ENCODE measurements at places on chromosomes 4 and X.

GRCh38 chr4:128571747-128572146 lies 237.8 kb upstream of the JADE1 start:
- peak; percentile 4 for DNase-seq

DNA sequence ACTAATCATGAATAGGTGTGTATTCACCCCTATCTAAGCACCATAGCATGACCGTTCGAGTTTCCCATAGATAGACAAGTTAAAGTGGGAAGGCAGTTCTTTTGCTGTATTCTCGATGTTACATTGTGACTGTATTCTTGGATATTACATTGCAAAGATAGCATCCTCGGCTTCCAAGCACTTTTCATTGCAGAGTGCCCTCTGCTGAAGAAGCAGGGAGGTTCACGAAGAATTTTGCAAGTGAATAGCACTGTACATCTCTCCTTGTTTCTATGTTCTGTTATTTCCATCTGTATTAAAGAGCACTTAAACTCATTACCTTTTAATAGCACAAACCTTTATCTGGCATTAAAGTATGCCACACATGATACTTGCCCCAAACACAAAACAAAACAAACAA lies 426.7 kb upstream of the ARX start:
- peak; percentile 0 for DNase-seq

GRCh38 chrX:155056877-155057792 lies 13.8 kb downstream of the CMC4 start:
- peak; percentile 8 for DNase-seq

- DNase-seq: peak; percentile 31
These were observed 697 bp downstream of the ZNF280C start for GRCh38 chrX:130267956-130268448.

GRCh38 chr4:56804551-56804950 lies 16.9 kb downstream of the SPINK2 start:
- peak; percentile 82 for DNase-seq

All from Kasumi-1 (cell line).